ENCODE measurements at places on chromosomes 11 and 22.

DNA sequence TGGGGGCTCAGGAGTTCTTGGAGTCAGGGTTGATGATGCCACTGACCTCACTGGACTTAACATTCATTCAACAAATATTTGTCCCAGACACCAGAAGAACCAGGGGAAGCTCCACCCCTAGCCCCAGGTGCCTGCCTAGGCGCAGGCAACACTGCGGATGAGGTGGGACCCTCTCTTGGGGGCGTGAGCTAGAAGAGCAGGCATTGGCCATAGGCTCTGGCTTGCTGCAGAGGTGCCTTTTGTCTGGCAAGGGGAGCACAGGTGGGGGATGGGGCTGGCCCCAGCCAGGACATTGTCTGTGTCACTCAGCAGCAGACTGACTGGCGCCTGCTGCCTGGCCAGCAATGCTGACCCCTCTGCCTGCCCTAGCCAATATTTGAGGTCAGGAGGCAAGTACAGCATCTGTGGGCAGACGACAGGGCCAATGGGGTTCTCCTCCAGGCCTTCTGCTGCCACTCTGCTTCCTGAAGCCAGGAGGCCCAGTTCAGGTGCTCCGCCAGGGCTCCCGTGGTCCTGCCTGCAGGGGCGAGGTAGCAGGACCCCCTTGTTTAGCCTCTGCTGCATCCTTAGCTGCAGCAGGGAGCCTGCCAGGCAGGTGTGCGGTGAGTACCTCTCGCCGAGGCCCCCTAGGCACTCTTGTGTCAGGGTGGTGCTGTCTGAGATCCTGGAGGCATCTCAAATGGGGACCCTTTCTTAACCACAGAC is 4.0 kb downstream of the LINC01488 start:
- no peak for DNase-seq

GRCh38 chr11:133705873-133706272 is 139.4 kb downstream of the SPATA19 start:
- DNase-seq = no peak

GRCh38 chr22:38228873-38229740 is 27.3 kb downstream of the MAFF start:
- no peak for DNase-seq

DNA sequence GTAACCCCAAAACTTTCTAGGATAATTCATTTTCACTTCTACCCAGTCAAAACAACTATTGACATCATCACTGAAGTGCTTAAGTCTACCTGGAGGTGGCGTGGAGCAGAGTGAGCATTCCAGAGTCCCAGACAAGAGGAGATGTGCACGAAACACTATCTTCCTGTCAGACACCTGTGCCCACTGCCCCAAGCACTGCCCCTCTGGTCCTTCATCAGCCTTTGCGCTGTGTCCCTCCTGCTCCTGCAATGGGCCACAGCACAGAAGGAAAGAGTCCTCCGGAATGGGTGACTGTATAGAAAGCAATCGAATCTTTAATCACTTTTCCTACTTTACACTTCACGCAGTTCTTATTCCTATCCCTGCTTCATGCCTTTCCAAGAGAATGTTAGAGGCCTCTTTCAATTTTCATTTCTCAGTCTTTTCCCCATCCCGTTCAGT is 512 bp upstream of the GRIA4 start:
- DNase-seq = no peak

DNA sequence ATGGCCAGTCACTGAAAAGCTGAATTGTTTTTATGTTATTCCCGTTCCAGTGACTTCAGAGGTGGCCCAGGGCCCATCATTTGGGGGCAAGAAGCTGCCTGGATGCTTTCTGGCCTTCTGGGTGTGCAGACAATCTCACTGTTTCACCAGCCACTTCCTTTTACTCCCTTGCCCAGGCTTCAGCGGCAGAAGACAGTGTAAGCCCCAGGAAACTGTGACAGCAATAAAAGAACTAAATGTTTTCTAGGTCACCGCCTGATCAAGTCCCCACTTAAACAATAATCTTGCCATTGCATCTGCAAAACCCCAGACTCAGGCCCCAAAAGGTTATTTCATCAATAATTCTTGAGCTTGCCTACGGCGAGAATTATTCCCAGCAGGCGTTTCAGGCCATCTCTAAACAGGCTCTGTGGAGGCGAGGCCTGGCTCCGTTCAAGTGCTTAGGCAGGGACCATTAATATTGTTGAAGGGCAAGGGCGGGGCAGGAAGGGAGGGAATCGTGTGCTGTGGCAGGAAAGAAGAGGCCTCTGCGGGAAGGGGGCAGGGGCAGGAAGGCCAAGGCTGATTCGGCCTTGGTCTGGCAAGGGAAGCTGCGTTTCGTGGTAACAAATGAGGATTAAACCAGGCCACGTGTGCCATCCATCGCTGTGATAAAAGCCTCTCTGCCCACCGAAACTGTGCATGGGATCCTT is 252.3 kb downstream of the KIRREL3 start:
- peak; percentile 96 for DNase-seq

All from DMS79 (cell line).